ENCODE measurements at places on chromosomes 7 and 10. TPM values are rescaled to one million over a fixed set of nuclear protein-coding genes. Genes with fewer than 3 reads are reported as not detected.

DNA sequence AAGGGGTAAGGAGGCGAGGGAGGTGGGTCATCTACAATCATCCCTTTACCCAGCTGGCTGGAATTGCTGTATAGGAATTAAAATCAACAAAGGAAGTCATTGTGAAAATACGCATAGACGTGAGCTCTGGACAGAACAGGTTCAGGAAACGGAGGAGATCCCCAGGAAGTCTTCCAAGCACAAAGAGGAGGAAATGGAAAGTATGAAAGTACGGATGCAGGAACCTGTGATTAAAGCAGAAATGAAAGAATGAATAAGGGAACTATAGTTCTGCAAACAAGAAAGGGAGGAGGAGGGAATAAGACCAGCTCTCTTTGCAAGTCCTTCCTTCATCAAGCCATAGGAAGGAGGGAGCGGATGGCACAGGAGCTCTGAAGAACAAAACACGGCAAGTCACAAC, 61.8 kb downstream of the PYROXD2 start:
- H3K27me3 ChIP-seq: peaks cover 53% of the 10 kb centered on the region
- no peak for DNase-seq
- H3K27ac ChIP-seq: no peak overlapping the region
- peaks cover 2% of the 10 kb centered on the region for H3K4me1 ChIP-seq

GRCh38 chr7:151672716-151673115, 153.0 kb upstream of the RHEB start:
- no peaks in the 10 kb centered on the region for H3K4me1 ChIP-seq
- H3K36me3 ChIP-seq: peaks cover 19% of the 10 kb centered on the region
- H3K27ac ChIP-seq: no peak overlapping the region
- no peak overlapping the region for H3K4me3 ChIP-seq

Gene PYROXD2
- 5.3 TPM for total RNA-seq

Gene PCLO
- total RNA-seq: not detected

GRCh38 chr7:94003446-94004023, 620 bp downstream of the BET1 start:
- H3K27ac ChIP-seq: peak overlapping the region; percentile 92
- peak; percentile 18 for DNase-seq
- peaks cover 7% of the 10 kb centered on the region for H3K36me3 ChIP-seq
- H3K4me3 ChIP-seq: peak overlapping the region; percentile 95

Gene RASSF4
- 0.77 TPM for total RNA-seq

Gene BMS1
- total RNA-seq: 25.5 TPM

Gene CCZ1B
- 65.7 TPM for total RNA-seq

DNA sequence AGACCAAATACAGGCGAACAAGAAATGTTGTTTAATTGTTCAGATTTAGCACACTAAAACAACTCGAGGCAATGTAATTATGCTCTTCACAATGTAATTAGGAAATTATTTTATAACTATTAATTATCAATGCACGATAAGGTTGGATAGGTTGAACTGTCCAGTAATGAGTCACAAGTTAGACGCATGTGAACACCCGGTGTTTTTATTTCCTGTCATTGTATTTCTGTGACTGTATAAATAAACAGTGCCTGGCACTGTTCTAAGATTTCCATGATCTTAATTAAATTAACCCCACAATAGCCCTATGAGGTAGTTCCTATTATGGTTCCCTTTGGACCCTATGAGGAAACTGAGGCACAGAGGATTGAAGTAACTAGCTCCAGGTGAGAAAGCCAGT, 26.2 kb downstream of the C10orf105 start:
- no peaks in the 10 kb centered on the region for H3K27me3 ChIP-seq
- H3K36me3 ChIP-seq: no peaks in the 10 kb centered on the region
- no peak for DNase-seq
- H3K4me3 ChIP-seq: no peak overlapping the region

- DNase-seq: no peak
- no peak overlapping the region for H3K27ac ChIP-seq
- no peaks in the 10 kb centered on the region for H3K4me1 ChIP-seq
- no peak overlapping the region for H3K4me3 ChIP-seq
- H3K36me3 ChIP-seq: no peaks in the 10 kb centered on the region
Observed at GRCh38 chr10:78424723-78425122, 391.1 kb downstream of the RPS24 start.

DNA sequence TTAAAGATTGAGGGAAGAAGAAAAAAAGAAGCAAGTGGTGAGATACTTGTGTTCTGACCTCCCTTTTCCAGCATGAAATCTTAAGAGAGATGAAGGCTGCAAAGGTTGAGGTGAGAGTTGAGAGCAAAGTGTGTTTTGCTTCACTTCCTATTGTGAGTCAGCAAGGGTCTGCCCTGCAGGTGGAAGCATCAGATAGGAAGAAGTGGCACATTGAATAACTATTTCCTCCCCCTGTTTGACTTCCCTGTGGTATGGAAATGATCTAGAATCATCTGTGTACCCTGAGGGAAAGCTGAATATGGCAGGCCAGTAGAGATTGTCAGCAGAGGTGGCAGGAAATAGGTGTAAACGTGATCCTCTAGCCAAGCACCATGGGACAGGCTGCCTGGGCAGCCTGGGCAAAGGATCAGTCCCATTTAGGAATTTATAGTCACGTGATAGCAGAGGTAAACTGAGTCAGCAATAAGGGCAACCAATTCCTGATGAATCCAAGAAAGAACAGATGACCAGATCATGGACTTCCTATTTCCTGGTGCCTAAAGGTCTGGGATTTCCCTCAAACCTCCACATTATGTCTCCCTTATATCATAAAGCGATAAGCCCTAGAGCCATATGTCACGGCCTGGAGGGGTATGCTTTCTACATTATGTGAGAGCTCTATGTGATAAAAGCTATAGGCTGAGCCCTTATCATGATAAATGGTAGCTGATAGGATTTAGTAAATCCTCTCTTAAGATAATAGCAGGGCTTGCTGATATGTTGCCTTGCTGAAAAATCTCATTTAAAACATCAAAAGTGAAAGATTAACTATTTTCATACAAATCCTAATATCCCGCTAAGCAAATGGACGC, 287.0 kb downstream of the MDFIC start:
- H3K36me3 ChIP-seq: peaks cover 7% of the 10 kb centered on the region
- H3K27me3 ChIP-seq: no peaks in the 10 kb centered on the region
- DNase-seq: no peak
- H3K27ac ChIP-seq: no peak overlapping the region
- H3K4me1 ChIP-seq: peaks cover 5% of the 10 kb centered on the region

GRCh38 chr10:93054486-93054885, 6.1 kb upstream of the CYP26C1 start:
- H3K4me3 ChIP-seq: no peak overlapping the region
- H3K27me3 ChIP-seq: no peaks in the 10 kb centered on the region
- no peak for DNase-seq
- H3K36me3 ChIP-seq: peaks cover 19% of the 10 kb centered on the region
- no peaks in the 10 kb centered on the region for H3K4me1 ChIP-seq
- no peak overlapping the region for H3K27ac ChIP-seq

DNA sequence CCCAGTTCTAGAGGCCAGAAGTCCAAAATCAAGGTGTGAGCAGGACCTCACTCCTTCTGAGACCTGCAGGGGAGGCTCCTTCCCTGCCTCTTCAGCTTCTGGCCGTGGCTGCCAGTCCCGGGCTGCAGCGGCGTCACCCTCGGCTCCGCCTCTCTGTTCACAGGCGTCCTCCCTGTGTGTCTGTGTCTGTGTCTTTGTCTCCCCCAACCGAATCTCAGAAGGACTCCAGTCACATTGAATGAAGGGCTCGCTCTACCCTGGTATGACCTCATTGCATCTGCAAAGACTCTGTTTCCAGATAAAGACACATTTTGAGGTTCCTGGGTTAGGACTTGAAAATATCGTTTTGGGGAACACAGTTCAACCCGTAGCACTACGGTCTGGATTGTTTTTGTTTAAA, 33.1 kb upstream of the GALNT11 start:
- H3K4me3 ChIP-seq: no peak overlapping the region
- no peaks in the 10 kb centered on the region for H3K36me3 ChIP-seq
- peaks cover 36% of the 10 kb centered on the region for H3K27me3 ChIP-seq
- peaks cover 13% of the 10 kb centered on the region for H3K4me1 ChIP-seq
- DNase-seq: peak; percentile 60
- no peak overlapping the region for H3K27ac ChIP-seq

- no peak overlapping the region for H3K27ac ChIP-seq
- no peaks in the 10 kb centered on the region for H3K27me3 ChIP-seq
- H3K4me3 ChIP-seq: no peak overlapping the region
- no peaks in the 10 kb centered on the region for H3K36me3 ChIP-seq
Observed at GRCh38 chr7:33762151-33762910, 143.0 kb upstream of the BMPER start.

DNA sequence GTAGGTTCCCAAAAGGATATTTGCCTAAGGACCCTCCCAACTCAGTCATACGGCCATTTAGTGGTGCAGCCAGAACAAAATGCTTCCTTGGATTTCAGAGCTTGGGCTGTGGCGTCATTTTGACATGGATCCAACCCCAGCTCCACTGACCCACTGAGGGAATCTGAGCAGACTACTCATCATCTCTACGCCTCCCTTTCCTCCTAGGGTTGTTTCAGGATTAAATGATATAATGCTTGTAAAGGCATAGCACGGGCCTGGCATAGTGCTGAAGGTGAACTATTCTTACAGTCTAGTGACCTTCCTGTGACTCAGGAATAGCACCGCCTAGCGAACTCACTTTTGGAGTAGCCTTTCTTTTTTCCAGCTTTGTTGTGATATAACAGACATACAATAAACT, 70.3 kb upstream of the LOXL4 start:
- H3K4me3 ChIP-seq: no peak overlapping the region
- H3K36me3 ChIP-seq: no peaks in the 10 kb centered on the region
- H3K27me3 ChIP-seq: peaks cover 2% of the 10 kb centered on the region
- no peak for DNase-seq
- peaks cover 12% of the 10 kb centered on the region for H3K4me1 ChIP-seq

- no peaks in the 10 kb centered on the region for H3K27me3 ChIP-seq
- peaks cover 10% of the 10 kb centered on the region for H3K36me3 ChIP-seq
- peak overlapping the region; percentile 76 for H3K4me3 ChIP-seq
Observed at GRCh38 chr7:149191851-149192250, 3.5 kb upstream of the ZNF282 start.

Gene SFRP5
- not detected for total RNA-seq

GRCh38 chr7:133484086-133484485, 231.2 kb downstream of the EXOC4 start:
- H3K36me3 ChIP-seq: peaks cover 25% of the 10 kb centered on the region
- H3K27me3 ChIP-seq: no peaks in the 10 kb centered on the region
- DNase-seq: peak; percentile 34
- peaks cover 22% of the 10 kb centered on the region for H3K4me1 ChIP-seq
- H3K27ac ChIP-seq: no peak overlapping the region

DNA sequence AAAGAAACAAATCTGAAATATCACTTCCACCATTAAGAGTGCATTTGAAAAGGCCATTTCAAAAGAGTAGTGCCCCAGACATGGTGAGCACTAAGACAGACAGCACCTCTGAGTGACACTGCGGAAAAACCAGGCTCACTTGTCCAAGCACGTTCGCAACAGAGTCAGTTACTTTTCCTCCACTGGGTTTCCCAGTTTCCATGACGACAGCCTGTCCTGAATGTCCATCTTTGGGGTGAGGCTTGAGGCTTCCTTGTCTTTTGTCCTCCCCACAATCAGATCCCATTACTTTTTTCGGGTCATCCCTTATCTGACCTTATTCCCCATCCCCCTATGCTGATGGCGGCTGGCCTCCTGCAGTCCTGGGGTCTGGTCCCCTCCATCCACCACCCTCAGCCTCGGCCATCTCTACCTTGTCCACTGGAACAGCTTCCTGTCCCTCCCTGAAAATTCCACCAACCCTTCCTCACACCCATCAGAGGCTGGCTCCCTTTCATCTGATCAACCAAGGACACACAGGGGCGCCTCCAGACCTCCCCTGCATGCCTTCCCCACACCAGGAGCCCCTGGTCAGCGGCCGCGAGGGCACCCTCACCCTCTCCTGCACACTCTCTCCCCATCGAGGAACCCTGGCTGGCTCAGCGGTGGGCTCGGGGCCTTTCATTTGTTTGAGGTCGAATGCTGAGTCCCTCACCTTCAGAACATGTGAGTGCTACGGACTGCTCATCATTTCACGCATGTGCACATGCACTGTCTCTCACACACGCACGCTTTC, 363.6 kb downstream of the DNAJB6 start:
- no peaks in the 10 kb centered on the region for H3K36me3 ChIP-seq
- H3K27ac ChIP-seq: no peak overlapping the region
- peaks cover 32% of the 10 kb centered on the region for H3K27me3 ChIP-seq
- DNase-seq: no peak
- H3K4me1 ChIP-seq: no peaks in the 10 kb centered on the region
- H3K4me3 ChIP-seq: no peak overlapping the region

Gene SEMA3E
- not detected for total RNA-seq

Gene FAM13C
- total RNA-seq: not detected

DNA sequence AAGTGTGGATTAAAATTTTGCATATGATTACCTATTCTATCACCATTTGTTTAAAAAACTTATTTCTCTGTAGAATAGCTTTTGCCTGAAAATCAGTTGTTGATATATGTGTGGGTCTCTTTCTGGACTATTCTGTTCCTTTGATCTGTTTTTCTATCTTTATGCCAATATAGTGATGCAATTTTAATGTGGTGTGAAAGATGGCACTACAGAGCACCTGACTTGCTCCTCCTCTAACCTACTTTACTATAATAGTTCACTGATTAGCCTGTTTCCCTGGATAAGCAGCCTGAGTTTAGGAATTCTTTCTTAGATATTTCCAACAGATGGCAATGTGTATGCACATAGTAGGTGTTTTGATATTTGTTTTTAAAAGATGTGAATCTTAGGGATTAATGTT, 294.5 kb downstream of the AUTS2 start:
- no peaks in the 10 kb centered on the region for H3K27me3 ChIP-seq
- no peak overlapping the region for H3K4me3 ChIP-seq
- H3K36me3 ChIP-seq: no peaks in the 10 kb centered on the region
- no peak for DNase-seq
- H3K4me1 ChIP-seq: no peaks in the 10 kb centered on the region
- H3K27ac ChIP-seq: no peak overlapping the region

Gene HPSE2
- not detected for total RNA-seq

- no peaks in the 10 kb centered on the region for H3K27me3 ChIP-seq
- no peak overlapping the region for H3K4me3 ChIP-seq
- no peaks in the 10 kb centered on the region for H3K4me1 ChIP-seq
- no peaks in the 10 kb centered on the region for H3K36me3 ChIP-seq
- peak; percentile 45 for DNase-seq
- H3K27ac ChIP-seq: no peak overlapping the region
Observed at GRCh38 chr7:100407285-100408180, 21.0 kb downstream of the ZCWPW1 start.

GRCh38 chr7:82818171-82818570, 344.5 kb downstream of the PCLO start:
- no peaks in the 10 kb centered on the region for H3K27me3 ChIP-seq
- H3K27ac ChIP-seq: no peak overlapping the region
- no peak for DNase-seq
- H3K4me1 ChIP-seq: no peaks in the 10 kb centered on the region
- no peaks in the 10 kb centered on the region for H3K36me3 ChIP-seq
- no peak overlapping the region for H3K4me3 ChIP-seq

Gene LAMB1
- total RNA-seq: not detected

DNA sequence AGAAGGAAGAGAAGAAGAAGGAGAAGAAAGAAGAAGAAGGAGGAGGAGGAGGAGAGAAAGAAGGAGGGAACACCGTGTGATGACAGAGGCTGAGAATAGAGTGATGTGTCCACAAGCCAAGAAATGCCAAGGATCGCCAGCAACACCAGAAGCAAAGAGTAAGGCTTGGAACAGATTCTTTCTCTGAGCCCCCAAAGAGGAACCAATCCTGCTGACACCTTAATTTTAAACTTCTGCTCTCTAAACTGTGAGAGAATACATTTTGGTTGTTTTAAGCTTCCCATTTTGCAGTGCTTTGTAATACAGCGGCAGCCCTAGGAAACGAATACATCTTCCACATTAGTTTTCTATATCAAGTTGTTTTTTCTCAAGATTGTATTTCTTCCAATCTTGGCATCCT, 13.9 kb upstream of the WNT8B start:
- H3K4me3 ChIP-seq: no peak overlapping the region
- peaks cover 3% of the 10 kb centered on the region for H3K27me3 ChIP-seq
- no peaks in the 10 kb centered on the region for H3K36me3 ChIP-seq
- H3K4me1 ChIP-seq: no peaks in the 10 kb centered on the region

Data from activated CD4-positive, alpha-beta memory T cell treated with anti-CD3 and anti-CD28 coated beads for 36 hours (primary cell).